ENCODE measurements at places on chromosomes 1 and 21.

- no peak overlapping the region for H3K27ac ChIP-seq
- no peaks in the 10 kb centered on the region for H3K27me3 ChIP-seq
- no peak overlapping the region for H3K4me3 ChIP-seq
- H3K4me1 ChIP-seq, result no peaks in the 10 kb centered on the region
- no peak for DNase-seq
Observed at GRCh38 chr1:193680247-193680923, 494.0 kb upstream of the B3GALT2 start.

GRCh38 chr1:116682641-116683221 is 15.2 kb upstream of the IGSF3 start:
- no peak for DNase-seq
- H3K4me3 ChIP-seq, result no peak overlapping the region
- no peaks in the 10 kb centered on the region for H3K4me1 ChIP-seq
- H3K36me3 ChIP-seq, result no peaks in the 10 kb centered on the region
- H3K27me3 ChIP-seq, result peaks cover 12% of the 10 kb centered on the region

GRCh38 chr21:16426936-16427335 is 697.2 kb downstream of the USP25 start:
- DNase-seq, result no peak
- H3K36me3 ChIP-seq, result no peaks in the 10 kb centered on the region
- H3K27me3 ChIP-seq, result no peaks in the 10 kb centered on the region
- H3K27ac ChIP-seq, result no peak overlapping the region
- H3K4me1 ChIP-seq, result no peaks in the 10 kb centered on the region

DNA sequence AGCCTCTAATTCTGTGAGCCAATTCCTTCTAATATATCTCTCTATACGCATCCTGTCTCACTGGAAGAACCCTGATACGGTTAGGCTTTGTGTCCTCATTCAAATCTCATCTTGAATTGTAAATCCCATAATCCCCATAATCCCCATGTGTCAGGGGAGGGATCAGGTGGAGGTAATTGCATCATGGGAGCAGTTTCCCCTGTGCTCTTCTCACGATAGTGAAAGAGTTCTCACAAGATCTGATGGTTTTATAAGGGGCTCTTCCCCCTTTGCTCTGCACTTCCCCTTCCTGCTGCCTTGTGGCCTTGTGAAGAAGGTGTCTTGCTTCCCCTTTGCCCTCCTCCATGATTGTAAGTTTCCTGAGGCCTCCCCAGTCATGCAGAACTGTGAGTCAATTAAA is 116.1 kb downstream of the MRPS6 start:
- H3K27me3 ChIP-seq, result no peaks in the 10 kb centered on the region
- H3K36me3 ChIP-seq, result no peaks in the 10 kb centered on the region
- peak overlapping the region; percentile 39 for H3K27ac ChIP-seq
- DNase-seq, result no peak
- H3K4me1 ChIP-seq, result peaks cover 14% of the 10 kb centered on the region

- H3K27me3 ChIP-seq, result no peaks in the 10 kb centered on the region
- H3K4me1 ChIP-seq, result peaks cover 3% of the 10 kb centered on the region
Observed at GRCh38 chr21:26833460-26833939, 11.7 kb downstream of the ADAMTS1 start.

GRCh38 chr1:20109223-20109856 is 10.0 kb downstream of the PLA2G2D start:
- no peaks in the 10 kb centered on the region for H3K4me1 ChIP-seq
- H3K27ac ChIP-seq, result no peak overlapping the region
- DNase-seq, result no peak
- H3K4me3 ChIP-seq, result no peak overlapping the region
- H3K27me3 ChIP-seq, result peaks cover 23% of the 10 kb centered on the region

GRCh38 chr1:115173151-115173550 is 83.8 kb upstream of the TSPAN2 start:
- no peaks in the 10 kb centered on the region for H3K36me3 ChIP-seq
- no peak overlapping the region for H3K4me3 ChIP-seq
- no peak for DNase-seq

DNA sequence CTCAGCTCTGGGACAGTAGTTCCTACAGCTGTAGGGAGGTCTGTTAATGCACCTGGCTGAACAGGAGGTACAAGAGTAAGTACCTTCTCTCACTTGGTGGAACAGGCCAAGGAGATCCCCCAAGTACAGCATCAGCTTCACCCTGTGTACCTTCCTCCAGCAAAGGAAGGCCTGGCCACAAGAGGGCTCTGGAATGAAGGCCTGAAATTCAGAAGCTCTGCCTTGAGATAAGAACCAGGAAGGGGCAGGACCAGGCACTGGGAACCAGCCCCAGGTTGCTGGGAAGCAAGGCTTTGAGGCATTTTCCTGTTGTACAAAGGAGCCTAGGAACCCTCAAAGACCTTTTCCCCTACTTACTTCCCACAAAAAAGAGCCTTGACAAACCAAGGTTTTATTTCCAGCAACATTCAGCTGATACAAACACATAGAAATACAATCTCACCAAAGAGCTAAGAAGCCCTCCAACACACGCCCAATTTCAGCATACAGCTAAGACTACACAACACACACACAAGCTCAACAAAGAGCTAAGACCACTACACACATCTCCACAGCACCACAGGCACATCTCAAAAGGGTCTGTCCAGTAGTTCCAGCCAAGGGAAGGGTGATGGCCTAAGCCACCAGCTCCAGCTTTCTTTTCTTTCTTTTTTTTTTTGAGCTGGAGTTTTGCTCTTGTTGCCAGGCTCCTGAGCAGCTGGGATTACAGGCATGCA is 23.5 kb downstream of the F11R start:
- H3K4me3 ChIP-seq, result no peak overlapping the region
- H3K27me3 ChIP-seq, result no peaks in the 10 kb centered on the region
- peaks cover 7% of the 10 kb centered on the region for H3K36me3 ChIP-seq
- H3K27ac ChIP-seq, result peak overlapping the region; percentile 70

DNA sequence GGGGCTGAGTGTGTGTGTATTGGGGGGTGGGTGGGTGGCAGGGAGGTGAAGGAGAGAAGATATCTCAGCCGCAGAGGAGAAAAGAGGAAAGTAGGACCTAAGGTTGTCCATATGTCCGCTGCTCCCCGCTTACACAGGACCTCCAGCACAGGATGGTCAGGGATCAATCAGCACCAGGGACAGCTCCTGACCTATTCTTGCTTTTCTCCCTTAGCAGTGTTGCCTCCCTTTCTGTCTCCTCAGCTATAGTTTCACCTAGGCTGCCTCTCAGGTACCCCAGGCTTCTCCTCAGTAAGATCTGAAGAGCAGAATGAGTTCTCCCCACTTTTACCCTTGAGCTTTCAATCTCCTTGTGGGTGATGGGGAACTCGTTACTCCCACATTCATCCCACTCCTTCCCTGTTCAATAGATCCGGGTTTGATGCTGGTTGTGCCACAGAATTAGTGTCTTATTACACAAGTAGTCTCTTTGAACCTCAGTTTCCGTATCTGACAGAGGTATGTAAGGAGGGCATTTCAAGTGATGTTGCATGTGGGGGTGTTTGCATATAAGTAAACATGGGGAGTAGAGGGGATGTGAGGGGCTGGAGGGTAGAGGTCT is 1.4 kb upstream of the DPH2 start:
- no peak overlapping the region for H3K27ac ChIP-seq
- no peaks in the 10 kb centered on the region for H3K27me3 ChIP-seq
- peaks cover 5% of the 10 kb centered on the region for H3K36me3 ChIP-seq
- H3K4me3 ChIP-seq, result no peak overlapping the region
- H3K4me1 ChIP-seq, result peaks cover 18% of the 10 kb centered on the region

DNA sequence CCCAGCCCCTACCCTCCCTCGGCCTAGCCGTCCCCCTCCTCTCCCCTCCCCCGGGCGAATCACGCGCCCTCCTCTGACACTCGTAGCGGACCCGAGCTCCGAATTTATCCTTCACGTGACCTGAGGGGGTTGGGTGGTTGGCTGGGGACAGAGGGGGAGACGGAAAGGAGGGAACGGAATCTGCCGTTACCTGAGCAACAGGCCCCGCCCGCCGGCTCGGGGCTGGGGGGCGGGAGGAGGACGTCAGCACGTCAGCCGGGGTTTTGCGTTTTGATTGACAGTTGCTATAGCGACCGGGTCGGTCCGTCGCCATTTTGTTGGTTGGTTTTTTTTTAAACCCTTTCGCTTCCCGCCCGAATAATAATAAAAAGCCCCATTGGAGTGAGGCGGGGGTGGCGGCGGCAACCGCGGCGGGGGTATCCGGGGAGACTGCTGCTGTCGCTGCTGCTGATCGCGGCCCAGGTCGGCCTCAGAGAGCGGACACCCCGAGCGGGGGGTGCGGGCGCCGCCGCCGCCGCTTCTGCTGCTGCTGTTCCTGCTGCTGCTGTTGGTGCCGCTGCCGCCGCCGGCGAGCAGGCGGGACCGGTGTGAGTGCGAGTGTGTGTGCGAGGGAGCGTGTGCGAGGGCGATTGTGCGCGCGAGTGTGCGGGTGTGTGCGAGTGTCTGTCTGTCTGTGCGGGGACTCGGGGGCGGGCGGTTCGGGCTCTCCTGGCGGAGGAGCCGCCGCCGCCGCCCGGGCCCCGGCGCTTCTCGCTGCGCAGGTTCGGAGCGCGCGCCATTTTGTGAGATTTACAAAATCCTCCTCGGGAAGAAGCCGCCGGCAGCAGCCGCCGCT is at the start of gene DYRK1A:
Gene DYRK1A (plus strand): TSS at position 292 of the 835 bp plus-strand sequence. CDS start 53,602 bp downstream, outside the sequence.
- H3K27me3 ChIP-seq, result no peaks in the 10 kb centered on the region
- DNase-seq, result peak; percentile 98
- peak within 1 kb of the TSS; percentile 97 for H3K4me3 ChIP-seq
- H3K4me1 ChIP-seq, result peaks cover 39% of the 10 kb centered on the region
- H3K36me3 ChIP-seq, result peaks cover 28% of the 10 kb centered on the region

DNA sequence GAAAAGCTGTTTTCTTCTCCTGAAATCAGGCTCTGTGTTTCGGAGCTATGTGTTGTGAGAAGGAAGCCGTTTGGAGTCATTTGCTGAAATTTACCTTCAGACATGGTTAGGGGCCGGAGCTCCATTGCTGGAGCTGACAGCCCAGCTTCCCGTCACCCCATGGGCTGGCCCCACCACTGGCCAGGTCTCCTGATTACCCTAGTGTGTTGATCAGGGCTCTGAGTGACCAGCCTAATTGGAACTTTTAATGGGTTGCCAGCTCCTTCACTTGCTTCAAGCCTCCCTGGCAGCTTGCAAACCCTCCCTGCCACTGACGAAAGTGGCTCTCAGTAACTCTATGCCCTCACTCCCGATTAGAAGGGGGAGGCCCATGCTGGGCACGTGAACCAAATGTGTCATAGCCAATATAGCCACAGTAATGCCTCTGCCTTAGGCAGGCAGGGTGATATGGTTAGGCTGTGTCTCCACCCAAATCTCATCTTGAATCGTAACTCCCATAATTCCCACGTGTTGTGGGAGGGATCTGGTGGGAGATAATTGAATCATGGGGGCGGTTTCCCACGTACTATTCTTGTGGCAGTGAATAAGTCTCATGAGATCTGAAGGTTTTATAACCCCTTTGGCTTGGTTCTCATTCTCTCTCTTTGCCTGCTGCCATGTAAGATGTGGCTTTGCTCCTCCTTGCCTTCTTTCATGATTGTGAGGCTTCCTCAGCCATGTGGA is 224.1 kb downstream of the TRABD2B start:
- no peak for DNase-seq
- no peak overlapping the region for H3K4me3 ChIP-seq
- H3K27ac ChIP-seq, result no peak overlapping the region
- H3K36me3 ChIP-seq, result no peaks in the 10 kb centered on the region

DNA sequence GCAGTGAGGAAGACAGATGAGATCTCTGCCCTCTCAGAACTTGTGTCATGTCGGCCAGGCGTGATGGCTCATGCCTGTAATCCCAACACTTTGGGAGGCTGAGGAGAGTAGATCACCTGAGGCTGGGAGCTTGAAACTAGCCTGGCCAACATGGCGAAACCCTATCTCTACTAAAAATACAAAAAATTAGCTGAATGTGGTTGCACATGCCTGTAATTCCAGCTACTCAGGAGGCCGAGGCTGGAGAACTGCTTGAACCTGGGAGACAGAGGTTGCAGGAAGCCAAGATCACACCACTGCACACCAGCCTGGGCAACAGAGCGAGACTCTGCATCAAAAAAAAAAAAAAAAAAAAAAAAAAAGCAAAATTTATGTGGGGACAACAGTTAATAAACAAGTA is 40.9 kb upstream of the RALGPS2 start:
- no peak for DNase-seq
- peaks cover 17% of the 10 kb centered on the region for H3K27me3 ChIP-seq
- H3K27ac ChIP-seq, result no peak overlapping the region
- H3K4me1 ChIP-seq, result no peaks in the 10 kb centered on the region
- H3K36me3 ChIP-seq, result no peaks in the 10 kb centered on the region
- no peak overlapping the region for H3K4me3 ChIP-seq

DNA sequence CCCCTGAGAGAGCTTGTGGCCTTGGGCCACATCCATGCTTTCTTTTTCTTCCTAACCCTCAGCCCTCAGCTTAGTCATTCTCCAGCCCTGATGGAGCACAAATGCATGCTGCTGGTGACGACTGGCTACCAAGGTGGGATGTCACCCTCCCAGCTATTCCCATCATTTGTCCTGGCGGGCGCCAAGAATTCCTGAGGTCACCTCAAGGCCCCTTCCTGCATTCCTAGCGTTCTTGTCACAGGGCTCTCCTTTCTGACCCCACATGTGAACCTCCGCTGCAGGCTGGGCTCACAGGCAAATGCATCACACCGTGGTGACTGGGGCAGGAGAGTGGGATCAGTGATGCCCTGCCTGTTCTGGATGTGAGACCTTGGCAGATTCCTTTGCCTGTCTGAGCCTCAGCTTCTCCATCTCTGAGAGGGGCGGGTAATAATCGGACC is 53.4 kb upstream of the IFFO2 start:
- peaks cover 1% of the 10 kb centered on the region for H3K36me3 ChIP-seq
- H3K4me3 ChIP-seq, result peak overlapping the region; percentile 61
- no peak overlapping the region for H3K27ac ChIP-seq

DNA sequence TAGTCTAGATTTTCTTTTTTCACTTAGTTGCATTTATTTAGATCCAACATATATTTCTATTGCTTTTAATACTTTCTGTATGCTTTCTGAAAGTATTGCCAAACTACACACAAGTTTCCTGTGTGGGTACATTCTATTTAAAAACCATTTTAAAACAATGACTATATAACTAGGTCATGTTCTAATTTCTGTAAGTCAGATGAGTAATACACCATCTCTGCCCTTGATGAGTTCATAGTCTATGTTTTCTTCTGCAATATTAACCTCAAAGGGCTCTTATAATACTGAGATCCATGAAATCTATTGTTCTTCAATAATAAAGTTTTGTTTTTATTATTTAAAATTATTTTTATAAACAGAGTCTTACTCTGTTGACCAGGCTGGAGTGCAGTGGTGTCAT is 68.3 kb downstream of the RNASEL start:
- H3K4me1 ChIP-seq, result no peaks in the 10 kb centered on the region
- no peaks in the 10 kb centered on the region for H3K36me3 ChIP-seq
- no peak overlapping the region for H3K27ac ChIP-seq
- DNase-seq, result no peak
- H3K27me3 ChIP-seq, result peaks cover 21% of the 10 kb centered on the region

- H3K36me3 ChIP-seq, result peaks cover 3% of the 10 kb centered on the region
- no peak for DNase-seq
- H3K27me3 ChIP-seq, result no peaks in the 10 kb centered on the region
- H3K27ac ChIP-seq, result no peak overlapping the region
Observed at GRCh38 chr1:212670301-212670700, 29.3 kb downstream of the BATF3 start.

- no peaks in the 10 kb centered on the region for H3K27me3 ChIP-seq
- DNase-seq, result no peak
- H3K27ac ChIP-seq, result no peak overlapping the region
- no peak overlapping the region for H3K4me3 ChIP-seq
- H3K36me3 ChIP-seq, result peaks cover 61% of the 10 kb centered on the region
Observed at GRCh38 chr1:236535190-236535589, 11.4 kb downstream of the LGALS8 start.

All from effector memory CD8-positive, alpha-beta T cell (primary cell).